Left lung (tissue), 14 donors: ENCODE measurements at places on chromosomes 1 and 21. TPM values are rescaled to one million over a fixed set of nuclear protein-coding genes. Genes with fewer than 3 reads are reported as not detected.

ZNF436 gene
- 38.8 TPM for polyA plus RNA-seq

NMNAT2 gene
- polyA plus RNA-seq: 2.9 TPM

TNFRSF9 gene
- 0.13 TPM for polyA plus RNA-seq

DNAH14 gene
- polyA plus RNA-seq: 20.2 TPM

USP33 gene
- polyA plus RNA-seq: 118 TPM

EVA1C gene
- polyA plus RNA-seq: 2.9 TPM

KCNJ9 gene
- polyA plus RNA-seq: 0.10 TPM

NCMAP gene
- 3.0 TPM for polyA plus RNA-seq

OR2L8 gene
- not detected for polyA plus RNA-seq

OSBPL9 gene
- polyA plus RNA-seq: 118 TPM

SELE gene
- 0.16 TPM for polyA plus RNA-seq

PYCR2 gene
- polyA plus RNA-seq: 56.0 TPM

NDC1 gene
- 19.9 TPM for polyA plus RNA-seq
